ENCODE measurements at places on chromosomes 4 and X.
A peak's percentile ranks its signal among the peaks of the same experiment; 100 is the strongest.

DNA sequence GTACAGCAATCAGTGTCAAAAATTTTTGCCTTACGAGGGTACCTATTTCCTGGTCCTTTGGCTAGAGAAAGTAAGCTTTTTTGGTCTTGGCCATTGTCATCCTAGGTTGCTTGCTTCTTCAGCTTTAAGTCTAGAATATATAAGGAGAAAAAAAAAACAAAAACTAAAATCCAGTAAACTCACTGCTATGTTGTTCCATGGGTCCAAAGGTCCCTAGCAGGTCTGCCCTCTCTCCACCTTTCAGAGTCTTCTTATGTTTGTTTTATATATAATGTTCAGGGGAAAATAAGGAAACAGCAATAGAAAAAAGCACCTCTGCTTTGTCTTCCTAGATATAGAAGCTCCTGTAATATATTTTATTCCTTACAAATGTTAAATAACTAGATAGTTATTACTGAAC, 18.1 kb upstream of the BMP2K start:
- DNase-seq, result no peak

DNA sequence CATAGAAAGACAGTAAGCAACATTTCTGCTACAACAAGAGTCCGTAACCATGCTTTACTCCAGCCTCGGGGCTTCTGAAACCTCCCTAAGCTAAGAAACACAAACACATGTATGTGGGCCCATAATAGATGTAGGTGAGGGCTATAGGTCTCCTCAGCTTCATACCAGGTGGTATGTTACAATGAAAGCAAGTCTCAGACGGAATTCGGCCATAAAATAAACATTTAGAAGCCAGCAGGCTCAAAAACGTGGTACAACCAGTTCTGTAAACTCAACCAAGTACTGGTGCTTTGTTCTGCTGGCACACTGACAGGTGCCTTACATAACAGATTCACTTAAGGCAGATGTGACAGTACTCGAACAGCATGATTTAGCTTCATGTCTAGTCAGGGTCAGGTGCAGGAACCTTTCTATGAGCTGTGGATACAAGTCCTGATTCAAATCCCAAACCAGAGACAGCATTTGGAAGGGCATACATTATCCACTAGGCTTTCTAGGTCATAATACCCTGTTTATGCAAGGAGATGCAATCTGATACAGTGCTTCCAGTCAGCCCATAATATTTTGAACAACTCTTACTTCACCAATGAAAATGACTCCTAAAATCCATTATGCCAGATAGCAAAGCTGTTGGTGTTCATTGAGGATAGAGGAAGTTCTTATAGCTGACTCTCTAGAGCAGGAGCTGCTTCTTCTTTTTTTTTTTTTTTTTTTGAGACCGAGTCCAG, 113.8 kb upstream of the ENPP6 start:
- DNase-seq, result no peak

- no peak for DNase-seq
These were observed 27.0 kb upstream of the ZNF280C start for GRCh38 chrX:130295519-130296296.

GRCh38 chr4:34731070-34731469, 1513.2 kb downstream of the ARAP2 start:
- DNase-seq, result no peak

DNA sequence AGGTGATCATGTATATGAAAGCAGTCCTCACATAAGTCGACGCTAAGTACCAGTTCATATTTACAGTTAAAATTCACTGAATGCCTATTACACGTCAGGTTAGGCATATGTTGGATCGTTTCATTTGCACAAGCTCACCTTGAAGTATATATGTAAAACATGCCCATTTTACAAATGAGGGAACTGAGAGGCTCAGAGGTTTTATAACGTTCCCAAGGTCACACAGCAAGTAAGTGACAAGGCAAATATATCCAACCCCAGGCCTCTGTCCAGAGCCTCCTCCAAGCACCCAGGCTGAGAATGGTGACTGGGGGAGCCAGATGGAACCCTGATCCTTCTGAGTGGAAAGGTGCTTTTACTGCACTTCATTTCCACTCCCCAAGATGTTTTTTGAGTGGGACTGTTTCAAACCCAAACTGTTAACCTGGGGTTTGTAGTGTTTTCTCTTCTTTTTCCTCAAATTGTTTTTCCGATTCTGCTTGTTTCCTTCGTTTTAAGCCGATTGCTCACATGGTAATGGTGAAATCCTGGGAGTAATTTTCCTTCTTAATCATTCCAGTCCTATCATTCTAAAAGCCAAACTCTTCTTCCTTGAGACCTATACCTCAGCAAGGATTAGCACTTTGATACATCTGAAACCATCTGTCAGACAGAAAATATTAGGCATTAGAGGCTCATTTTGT, 791 bp downstream of the SMIM20 start:
- DNase-seq, result no peak

- DNase-seq, result no peak
These were observed 168.1 kb downstream of the GLRA2 start for GRCh38 chrX:14697451-14697850.

GRCh38 chr4:144696376-144696775, 50.4 kb downstream of the HHIP start:
- no peak for DNase-seq

GRCh38 chr4:79695848-79696247, 287.8 kb upstream of the GK2 start:
- DNase-seq, result no peak

DNA sequence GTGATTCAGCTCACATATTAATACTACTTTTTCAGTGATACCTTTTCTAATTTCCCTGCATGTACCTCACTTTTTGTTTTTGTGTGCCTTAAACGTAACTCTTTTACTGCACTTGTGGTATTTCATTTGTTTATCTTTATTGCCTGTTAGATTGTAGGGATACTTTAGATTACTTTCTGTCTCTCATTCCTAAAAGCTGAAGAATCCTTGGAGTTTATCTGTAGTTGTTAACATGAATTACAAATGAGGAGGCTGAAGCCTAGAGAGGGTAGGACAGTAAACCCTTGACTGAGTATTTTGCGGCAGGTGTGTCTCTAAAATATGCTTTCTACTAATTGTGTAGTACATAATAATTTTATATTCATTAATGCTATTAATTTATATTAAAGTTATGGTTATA, 34.9 kb downstream of the BMP2K start:
- DNase-seq, result no peak

DNA sequence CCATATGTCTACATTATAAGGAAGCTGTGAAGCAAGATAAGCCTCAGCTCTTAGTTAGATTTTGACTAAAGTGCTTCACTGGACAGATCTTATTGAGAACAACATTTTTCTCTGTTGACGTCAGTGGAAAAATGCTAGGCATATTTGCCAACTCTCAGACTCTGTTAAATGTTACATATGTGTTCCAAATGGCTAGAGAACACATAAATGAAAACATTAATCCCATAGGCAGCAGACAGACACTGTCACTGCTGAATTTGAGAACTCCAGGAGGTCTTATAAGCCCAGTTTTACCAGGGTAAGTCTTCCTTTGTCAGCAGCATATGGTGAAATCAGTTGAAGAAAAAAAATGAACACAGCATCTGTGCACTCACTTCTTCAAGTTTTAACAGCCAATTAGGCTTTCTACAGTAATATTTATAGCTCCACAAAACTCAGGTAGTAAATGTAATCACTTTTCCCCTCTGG, 186.9 kb downstream of the CAMK2D start:
- DNase-seq, result no peak

GRCh38 chr4:98474408-98474844, 184.0 kb downstream of the TSPAN5 start:
- no peak for DNase-seq

DNA sequence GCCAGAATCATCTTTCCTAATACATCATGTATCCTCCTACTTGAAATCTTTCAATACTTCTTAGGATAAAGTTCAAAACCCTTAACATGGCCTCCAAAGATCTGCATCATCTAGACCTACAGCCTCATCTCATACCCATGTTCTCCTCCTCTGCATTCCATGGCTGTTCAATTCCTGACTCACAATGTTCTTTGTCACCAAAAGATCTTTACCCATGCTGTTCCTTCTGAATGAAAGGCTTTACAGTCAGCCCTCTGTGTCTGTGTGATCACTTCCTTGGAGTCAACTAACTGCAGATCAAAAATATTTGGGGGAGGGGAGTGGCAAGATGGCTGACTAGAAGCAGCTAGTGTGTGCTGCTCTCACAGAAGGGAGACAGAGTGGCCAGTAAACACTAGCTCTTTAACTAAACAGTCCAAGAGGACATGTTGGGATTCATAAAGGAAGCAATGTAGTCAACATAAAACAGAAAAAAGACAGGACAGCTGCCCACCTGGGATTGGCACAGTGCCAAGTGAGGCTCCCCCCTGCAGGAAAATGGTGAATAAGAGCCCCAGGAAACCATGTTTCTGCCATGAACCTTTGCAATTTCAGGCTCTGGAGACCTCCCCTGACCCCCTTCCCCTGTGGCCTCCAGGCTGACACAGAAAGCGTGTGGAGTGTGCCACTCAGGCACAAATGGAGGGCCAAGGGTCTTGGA, 31.9 kb downstream of the CBR4 start:
- DNase-seq, result no peak

GRCh38 chr4:143549928-143550327, 36.4 kb downstream of the SMARCA5 start:
- DNase-seq, result no peak

DNA sequence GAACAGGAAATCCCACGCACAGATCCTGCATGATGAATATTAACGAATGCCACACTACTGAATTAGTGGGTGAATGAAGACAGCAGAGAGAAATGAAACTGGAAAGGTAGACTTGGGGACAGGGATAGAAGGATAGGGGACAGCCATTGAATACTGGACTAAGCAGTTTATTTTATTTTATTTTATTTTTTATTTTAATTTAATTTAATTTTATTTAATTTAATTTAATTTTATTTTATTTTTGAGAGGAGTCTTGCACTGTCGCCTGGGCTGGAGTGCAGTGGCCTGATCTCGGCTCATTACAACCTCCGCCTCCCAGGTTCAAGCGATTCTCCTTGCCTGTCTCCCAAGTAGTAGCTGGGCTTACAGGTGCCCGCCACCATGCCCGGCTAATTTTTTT, 385.2 kb downstream of the GPAT3 start:
- DNase-seq, result no peak

DNA sequence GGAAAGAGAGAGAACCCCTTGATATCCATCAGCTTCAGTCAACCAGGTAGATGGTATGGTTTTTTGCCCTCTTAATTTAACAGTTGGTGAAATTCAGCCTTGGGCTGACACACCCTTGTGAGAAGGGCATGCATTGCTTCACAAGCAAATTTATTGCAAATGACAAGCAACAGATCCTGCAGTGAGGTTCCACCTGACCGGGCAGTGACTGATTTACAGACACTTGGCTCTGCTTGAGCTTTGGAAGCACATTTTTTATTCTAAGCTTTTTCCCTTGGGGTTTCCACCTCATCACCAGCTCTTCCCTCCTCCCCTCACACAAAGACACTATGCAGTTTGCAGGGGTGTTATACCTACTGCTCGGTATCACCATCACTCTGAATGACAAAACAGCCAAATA, 28.3 kb upstream of the SERTM2 start:
- no peak for DNase-seq

GRCh38 chr4:157312702-157313101, 92.2 kb downstream of the GRIA2 start:
- no peak for DNase-seq

- no peak for DNase-seq
These were observed 50.4 kb downstream of the USP11 start for GRCh38 chrX:47283015-47283771.

DNA sequence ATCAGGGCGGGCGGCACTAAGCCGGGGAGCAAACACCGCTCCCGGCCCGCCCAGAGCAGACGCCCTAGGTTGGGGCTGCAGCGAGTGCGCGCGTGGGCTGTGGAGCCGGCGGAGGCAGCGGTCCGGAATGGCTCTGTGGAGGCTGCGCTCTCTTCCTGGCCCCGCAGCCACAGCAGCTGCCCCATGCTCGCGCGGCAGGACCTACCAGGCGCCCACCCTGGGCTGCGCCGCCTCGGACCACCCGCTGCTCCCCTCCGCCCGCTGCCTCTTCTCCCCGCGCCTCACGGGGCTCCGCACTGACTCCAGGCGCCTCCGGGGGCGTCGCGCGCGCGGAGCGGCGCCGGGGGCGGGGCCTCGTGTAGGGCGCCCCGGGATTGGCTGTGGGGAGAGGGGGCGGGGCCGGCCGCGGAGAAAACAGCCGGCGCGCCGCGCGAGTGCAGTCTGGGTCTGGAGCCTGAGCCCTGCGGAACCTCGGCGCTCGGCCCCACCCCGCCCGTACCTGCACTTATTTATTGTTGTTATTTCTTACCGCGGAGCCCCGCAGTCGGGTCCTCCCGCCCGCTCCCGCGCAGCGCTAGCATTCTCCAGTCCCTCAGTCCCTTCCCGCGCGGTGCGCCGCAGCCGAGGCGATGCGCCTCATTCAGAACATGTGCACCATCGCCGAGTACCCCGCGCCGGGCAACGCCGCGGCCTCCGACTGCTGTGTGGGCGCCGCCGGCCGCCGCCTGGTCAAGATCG, at the start of gene RASL11B:
Gene RASL11B, plus strand, starts transcription at position 439 of the 738 bp plus-strand sequence. Its CDS starts 191 bp downstream, at position 630.
- DNase-seq, result peak; percentile 22

DNA sequence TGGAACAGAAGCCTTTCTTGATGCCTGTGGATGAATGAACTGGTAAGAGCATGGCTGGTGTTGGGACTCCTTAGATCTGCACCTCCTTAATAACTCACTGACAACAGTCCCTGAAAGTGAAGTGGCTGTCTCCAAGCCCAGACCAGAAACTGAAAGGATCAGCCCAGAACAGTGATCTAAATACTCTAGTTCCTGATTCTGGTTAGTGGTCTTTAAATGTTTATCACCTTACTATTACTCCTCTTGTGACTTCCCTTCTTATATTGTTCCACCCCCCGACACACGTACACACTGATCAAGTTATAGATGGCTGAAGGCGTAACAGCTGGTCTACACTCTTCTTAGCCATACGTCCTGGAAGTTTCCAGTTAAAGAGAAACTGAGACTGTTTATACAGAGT, 33.8 kb upstream of the ARMCX2 start:
- no peak for DNase-seq

GRCh38 chr4:113181289-113182007, 132.0 kb downstream of the ANK2 start:
- DNase-seq, result no peak

- DNase-seq, result no peak
These were observed 12.2 kb downstream of the SOD3 start for GRCh38 chr4:24807611-24808010.

DNA sequence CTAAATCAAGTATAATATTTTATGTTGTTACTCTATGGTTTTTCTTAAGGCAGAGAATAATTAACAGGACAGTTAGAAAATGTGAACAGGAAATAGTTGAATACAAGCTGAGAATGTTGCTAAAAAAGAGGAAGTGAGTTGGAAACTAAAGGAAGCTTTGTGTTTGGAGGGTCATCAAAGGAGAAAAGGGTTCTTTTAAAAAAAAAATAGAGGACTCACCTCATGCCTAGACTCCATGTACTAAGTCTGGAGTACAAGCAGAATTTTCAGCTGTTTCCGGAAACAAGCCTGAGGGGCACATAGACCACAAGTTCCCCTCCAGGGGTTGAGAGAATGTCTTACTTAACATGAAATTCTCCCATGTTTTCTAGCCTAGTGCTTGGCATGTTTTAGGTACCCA, 20.1 kb upstream of the MAP7D3 start:
- no peak for DNase-seq

GRCh38 chrX:114581528-114582263, 2.2 kb upstream of the HTR2C start:
- no peak for DNase-seq

Data from activated CD8-positive, alpha-beta memory T cell treated with anti-CD3 and anti-CD28 coated beads for 1 hour (primary cell).